ENCODE measurements at places on chromosomes 3 and 15.

GRCh38 chr3:131048030-131048429 lies 21.4 kb downstream of the NEK11 start:
- DNase-seq = no peak

DNA sequence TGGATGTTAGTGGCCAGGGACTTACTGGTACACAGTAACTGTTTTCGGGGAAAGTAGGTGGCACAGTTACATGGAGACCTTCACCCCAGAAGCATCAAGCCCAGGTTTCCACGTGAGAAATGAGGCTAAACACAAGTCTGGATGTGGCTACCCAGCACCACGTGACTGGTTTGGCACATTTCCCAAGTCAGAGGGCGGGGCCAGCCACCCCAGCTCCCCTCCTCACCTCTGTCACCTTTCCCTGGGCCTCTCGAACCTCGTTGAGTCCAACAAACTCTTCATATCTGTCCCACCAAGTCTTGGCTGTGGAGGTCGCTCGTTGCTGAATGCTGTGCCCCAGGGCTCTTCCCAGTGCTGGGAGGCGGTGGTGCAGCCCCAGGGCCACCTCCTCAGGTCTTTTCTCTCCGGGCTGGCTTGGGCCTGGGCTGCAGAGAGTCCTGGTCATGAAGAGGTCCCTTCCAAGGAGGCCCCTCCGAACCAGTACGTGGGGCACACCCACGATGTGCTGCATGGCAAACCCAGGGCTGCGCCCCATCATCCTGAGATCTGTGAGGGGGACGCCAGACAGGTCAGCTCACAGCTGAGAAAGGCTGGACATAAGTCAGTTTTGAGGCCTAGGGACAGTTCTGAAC lies 4.8 kb upstream of the PLXNB1 start:
- DNase-seq = no peak

- no peak for DNase-seq
Observed at GRCh38 chr3:141448606-141449220, 38.1 kb upstream of the RASA2 start.

- DNase-seq = no peak
Observed at GRCh38 chr3:122488262-122488973, 26.3 kb downstream of the KPNA1 start.

GRCh38 chr15:43930079-43930478 lies 103.3 kb downstream of the WDR76 start:
- peak; percentile 76 for DNase-seq

DNA sequence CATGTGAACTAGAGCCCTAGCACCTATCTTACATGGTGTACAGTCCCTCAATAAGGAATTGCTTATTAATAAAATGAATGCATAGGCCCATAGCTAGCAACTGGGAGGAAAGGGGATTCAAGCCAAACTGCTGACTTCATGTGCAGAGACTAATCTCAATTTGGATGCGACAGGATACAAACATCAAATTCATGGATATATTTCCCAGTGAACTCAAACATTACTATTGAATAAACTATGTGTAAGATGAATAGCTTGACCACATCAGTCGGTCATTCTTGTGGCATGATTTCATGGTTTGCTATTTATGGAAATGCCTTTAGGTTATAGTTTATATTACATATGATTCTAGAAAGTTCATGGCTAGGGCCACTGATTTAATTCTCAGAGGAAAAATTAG lies 268.6 kb upstream of the SLITRK3 start:
- peak; percentile 11 for DNase-seq

- DNase-seq = no peak
Observed at GRCh38 chr15:89117790-89118189, 29.5 kb downstream of the ABHD2 start.

- DNase-seq = no peak
Observed at GRCh38 chr3:180176059-180176458, 139.3 kb upstream of the PEX5L start.

DNA sequence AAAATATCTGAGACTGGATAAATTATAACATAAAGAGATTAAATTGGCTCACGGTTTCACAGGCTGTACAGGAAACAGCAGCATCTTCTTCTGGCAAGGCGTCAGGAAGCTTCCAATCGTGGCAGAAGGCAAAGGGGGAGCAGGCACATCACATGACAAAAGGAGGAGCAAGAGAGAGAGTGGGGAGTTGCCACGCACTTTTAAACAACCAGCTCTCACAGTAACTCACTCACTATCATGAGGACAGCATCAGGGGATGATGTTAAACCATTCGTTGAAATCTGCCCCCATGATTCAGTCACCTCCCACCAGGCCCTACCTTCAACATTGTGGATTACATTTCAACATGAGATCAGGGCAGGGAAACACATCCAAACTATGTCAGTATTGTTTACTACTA lies 114.5 kb upstream of the SPATA16 start:
- no peak for DNase-seq

GRCh38 chr3:134363381-134363755 lies 10.9 kb downstream of the AMOTL2 start:
- DNase-seq = peak; percentile 35

DNA sequence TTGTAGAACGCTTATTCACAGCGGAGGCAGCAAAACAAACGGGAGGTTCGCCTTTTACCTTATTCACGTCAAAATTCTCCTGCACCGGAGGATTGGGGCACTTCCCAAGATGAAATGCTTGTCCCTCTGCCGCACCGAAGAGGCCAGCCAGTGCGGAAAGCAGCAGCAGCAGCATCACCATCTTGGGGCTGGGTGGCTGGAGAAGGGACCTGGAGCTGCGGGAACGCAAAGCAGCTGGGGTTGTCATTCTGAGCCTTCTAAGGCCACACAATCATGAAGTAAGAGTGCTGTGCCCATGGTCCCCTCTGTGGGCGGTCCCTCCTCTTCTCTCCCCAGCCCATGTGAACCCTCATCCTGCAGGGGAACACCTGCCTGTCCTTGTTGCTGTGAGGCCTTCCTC lies 4.5 kb downstream of the APOD start:
- DNase-seq = no peak

- peak; percentile 61 for DNase-seq
Observed at GRCh38 chr3:42490243-42490642, 12.2 kb upstream of the VIPR1 start.

GRCh38 chr3:159848348-159849118 lies 140.1 kb upstream of the IL12A start:
- no peak for DNase-seq

- DNase-seq = no peak
Observed at GRCh38 chr15:47866446-47866845, 149.1 kb downstream of the SEMA6D start.

GRCh38 chr15:38843736-38844590 lies 279.3 kb upstream of the RASGRP1 start:
- peak; percentile 31 for DNase-seq

- DNase-seq = peak; percentile 49
Observed at GRCh38 chr3:12946649-12947316, 105.4 kb upstream of the RPL32 start.

- DNase-seq = peak; percentile 50
Observed at GRCh38 chr15:64426845-64427465, 33.4 kb upstream of the ZNF609 start.

- DNase-seq = no peak
Observed at GRCh38 chr3:97235611-97236315, 421.4 kb downstream of the EPHA6 start.

- DNase-seq = peak; percentile 67
Observed at GRCh38 chr3:100213891-100214573, 46.8 kb upstream of the TBC1D23 start.

DNA sequence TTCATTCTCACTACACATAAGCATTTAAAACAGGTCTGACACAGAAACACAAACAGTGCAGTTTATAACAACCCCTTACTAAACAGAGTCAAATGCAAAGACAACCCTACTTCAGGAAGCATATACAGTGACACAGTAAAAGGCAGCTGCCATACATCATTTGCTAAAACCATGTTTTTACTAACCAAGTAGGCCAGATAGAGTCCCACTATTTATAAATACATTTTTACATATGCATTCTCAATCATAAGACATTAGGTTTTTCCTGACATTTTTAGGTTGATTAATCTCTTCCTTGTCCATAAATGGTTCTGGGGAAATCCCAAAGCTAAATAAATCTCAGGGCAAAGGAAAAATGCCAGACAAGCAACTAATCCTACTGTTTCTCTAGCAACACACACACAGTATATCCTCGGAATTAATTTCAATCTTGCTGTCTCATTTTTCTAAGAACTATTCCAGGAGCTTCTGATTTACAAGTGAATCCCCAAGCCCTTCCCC lies 39.0 kb downstream of the CHAC1 start:
- peak; percentile 28 for DNase-seq

- no peak for DNase-seq
Observed at GRCh38 chr15:39056357-39056756, 491.7 kb upstream of the RASGRP1 start.

- no peak for DNase-seq
Observed at GRCh38 chr3:57598765-57599360, 1.7 kb upstream of the ARF4 start.

DNA sequence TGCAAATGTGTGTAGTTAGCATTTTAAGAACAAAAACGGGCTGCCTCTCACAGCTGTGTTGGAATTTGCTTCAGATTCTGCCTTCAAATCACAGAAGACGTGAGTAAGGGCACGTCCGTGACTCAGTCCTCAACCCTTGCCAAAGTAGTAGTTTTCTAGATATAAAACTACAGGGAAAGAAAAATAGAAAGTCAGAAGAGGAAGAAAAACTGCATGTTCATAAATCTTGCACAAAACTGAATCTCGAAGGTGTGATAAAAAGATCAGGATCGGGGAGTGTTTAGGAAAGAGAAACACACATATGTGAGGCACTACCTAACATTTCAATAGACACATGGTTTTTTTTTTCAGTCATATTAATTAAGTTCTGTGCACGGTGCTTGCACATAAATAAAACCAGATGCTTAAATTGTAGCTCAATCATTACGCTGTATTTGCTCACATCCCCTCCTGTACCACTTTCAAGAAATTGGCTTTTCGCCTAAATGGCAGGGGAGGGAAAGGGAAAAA lies 71.7 kb downstream of the P3H2 start:
- peak; percentile 78 for DNase-seq

DNA sequence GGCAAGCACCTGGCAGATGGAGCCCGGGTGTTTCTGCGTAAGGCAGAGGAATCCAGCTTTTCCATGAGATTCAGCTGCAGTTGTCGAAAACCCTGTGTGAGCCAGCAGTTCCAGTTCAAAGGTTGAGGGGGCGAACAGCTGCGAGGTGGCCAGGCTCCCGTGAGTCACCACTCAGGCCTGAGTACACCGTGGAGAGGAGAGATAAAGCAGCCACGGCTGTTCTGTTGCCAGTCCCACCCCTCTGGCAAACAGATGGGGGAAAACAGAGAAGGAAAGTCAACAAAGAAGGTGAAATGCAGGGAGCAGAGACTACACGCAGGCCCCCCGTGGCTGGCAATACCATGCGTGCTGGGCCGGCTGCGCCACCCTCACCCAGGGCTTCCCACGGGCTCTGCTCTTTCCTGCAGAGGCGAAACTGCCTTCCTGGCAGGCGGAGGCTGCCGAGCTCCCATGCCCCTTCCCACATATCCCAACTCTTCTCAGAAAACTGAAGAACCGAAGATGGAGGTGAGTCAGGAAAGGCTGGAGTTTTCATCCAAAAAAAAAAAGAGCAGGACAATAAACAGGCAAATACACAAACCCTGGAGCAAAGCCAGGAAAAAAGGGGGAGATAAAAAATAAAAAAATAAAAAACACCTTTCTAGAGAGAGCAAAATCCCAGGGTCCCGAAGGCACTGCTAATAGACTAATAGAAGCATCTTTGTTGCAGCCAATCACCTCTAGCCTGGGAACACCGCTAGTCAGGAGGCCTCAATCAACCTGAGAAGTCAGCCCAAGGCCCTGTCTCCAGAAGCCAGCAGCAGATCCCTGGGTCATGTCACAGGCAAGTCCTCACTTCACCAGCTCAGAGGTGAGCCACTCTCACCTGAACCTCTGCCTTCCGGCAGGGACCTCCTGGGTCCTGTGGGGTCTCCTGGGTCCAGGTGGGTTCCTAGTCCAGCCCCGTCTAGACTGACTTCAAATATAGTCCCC lies 37.7 kb downstream of the FAM174B start:
- peak; percentile 72 for DNase-seq

GRCh38 chr3:76310667-76311066 lies 525.3 kb upstream of the ZNF717 start:
- no peak for DNase-seq

- DNase-seq = peak; percentile 97
Observed at GRCh38 chr3:9396301-9396631, 1.1 kb upstream of the SETD5 start.

GRCh38 chr3:194961571-194961970 lies 275.9 kb downstream of the FAM43A start:
- no peak for DNase-seq

DNA sequence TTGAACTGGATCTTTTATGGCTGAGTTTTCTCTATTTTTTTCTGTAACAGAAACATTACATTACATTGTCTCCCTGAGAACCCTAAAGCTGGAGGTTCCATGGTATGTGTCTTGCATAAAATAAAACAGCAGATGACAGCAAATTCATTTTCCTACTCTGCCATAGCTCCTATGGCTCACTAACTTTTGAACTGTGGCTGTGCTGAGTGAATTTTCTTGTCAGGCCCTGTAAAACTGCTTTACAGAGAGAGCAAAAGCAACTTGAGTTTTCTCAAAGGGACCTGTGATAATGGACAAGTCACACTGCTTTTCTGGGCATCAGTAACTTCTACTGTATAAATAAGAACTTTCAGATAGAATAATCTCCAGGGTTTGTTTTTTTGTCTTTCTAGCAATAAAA lies 129.9 kb upstream of the TSC22D2 start:
- no peak for DNase-seq
